ENCODE measurements at places on chromosomes 4 and X.

DNA sequence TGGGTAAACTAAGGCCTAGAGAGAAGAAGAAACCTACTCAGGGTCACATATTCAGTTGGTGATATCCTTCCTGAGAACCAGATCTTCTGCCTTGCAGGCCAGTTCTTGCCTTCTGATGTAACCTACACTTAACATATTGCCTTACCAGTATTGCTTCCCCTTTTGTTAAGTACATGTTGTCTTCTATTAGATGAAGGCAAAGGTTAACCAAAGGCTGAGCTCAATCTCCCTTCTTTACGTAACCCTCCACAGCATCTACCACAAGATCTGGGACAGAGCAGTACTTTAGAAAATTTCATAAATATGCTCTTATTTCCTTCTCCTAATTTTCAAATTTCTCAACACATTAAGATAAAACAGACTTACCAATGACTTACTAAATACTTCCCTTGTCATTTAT is 474.4 kb downstream of the SH2D1A start:
- no peak for DNase-seq

DNA sequence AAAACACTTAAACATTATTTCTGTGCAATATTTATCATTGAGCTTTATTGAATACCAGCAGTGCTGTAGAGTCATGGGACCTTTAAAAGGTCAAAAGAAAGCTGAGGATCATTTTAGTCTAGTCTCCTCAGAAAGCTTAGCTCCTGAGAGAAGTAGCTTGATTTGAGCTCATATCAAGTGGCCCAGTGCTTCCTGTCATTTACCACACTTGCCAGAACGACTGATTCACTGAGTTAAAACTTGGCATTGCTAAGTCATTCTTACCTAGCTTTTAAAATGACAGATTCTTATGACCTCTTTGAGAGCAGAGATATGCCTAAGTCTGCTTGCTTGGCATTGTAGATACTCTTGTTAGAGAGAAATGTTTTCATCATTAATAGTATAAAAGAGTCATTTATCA is 15.2 kb downstream of the SEPTIN11 start:
- no peak for DNase-seq

DNA sequence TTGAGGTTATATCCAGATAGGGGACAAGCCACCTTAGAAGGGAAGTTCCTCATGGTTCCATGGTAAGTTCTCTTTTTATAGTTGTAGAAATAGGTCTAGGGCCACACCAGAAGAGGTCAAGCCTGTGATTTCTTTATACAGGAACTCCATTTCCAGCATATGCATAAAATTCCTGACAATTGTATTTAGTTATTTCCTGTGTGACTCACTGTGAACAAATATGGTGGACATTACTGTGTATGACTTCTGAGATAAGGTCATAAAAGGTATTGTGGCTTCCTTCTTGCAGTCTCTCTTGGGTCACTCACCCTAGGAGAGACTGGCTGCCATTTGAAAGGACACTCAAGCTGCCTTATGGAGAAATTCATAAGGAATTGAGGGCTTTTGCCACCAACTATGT is 2.2 kb upstream of the C4orf36 start:
- DNase-seq = no peak

DNA sequence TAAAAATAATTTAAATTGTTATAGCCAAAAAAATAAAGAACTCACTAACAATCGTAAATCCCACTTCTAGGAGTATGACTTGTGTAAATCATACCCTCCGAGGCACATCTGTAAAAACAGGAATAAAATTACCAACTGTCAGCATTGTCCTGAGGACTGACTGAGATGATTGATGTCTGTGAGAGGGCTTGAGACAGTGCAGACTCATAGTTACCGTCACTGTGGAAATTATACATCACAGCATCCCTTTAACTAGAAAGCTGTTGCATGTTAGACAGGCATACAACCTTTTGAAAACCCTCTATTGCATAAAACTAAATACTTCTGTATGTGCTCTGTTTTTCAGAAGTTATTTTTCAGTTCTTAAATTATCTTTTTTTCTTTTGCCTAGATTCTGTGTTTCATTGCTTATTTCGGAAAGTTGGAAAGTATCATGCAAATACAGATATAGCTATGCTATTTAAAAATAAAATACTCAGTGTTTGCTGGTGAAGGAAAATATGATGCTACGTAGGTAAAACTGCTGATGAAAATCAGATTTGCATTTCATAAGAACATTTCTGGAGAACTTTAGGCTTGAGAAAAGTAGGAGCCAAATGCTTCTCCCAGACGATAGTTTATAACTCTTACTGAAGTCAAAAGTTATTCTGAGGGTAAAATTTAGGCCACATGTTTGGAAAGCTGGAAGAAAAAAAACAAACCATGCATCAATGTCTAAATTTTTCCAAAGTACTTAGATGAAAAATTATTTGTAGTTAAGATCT is 13.6 kb upstream of the RBPJ start:
- no peak for DNase-seq

GRCh38 chr4:183468210-183469095 is 24.0 kb downstream of the CDKN2AIP start:
- no peak for DNase-seq

GRCh38 chr4:173485164-173485563 is 44.9 kb downstream of the HAND2 start:
- DNase-seq = no peak

- peak; percentile 20 for DNase-seq
Measured at GRCh38 chr4:152780267-152780778, 569 bp downstream of the ARFIP1 start.
